ENCODE measurements at places on chromosomes 1 and 21.

- no peak for DNase-seq
These were observed 5.7 kb downstream of the AK5 start for GRCh38 chr1:77287535-77287934.

GRCh38 chr1:149845416-149845815, 54.0 kb upstream of the BOLA1 start:
- no peak for DNase-seq

- no peak for DNase-seq
These were observed 23.4 kb upstream of the IGSF3 start for GRCh38 chr1:116690849-116691406.

DNA sequence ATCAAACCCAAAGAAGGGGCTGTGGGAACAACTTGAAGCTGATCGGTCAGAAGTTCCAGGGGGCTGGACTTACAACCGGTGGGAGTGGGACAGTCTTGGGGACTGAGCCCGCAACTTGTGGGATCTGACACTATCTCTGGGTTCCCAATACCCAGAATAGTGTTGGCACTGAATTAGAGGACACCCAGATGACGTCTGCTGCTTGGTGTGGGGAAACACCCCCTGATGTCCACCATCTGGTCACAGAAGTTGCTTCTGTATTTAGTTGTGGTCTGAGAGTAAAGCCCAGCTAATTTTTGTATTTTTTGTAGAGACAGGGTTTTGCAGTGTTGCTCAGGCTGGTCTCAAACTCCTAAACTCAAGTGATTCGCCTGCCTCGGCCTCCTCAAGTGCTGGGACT, 28.8 kb downstream of the SERBP1 start:
- DNase-seq: no peak

Data from esophagus squamous epithelium (tissue), 5 donors.